ENCODE measurements at places on chromosomes 16 and 17. TPM values are rescaled to one million over a fixed set of nuclear protein-coding genes. Genes with fewer than 3 reads are reported as not detected.

WNT9B gene
- total RNA-seq: not detected

SMG6 gene
- total RNA-seq: 49.6 TPM

DNA sequence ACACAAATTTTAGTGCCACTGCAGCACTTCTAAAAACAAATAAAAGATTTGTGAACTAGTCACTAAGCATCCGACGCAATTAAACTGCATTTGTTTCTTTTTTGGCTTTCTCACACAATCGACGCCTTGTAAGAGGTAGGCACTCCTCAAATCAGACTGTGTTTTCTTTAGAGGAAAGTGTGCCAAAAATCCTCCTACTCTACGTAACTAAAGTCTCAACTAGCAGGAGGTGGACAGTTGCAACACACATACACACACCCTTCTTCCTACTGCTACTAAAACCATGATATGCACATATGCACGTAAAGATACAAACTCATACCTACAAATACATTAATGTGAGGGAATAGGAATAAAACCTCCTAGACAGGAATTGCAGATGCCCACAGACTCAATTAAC, 844.7 kb upstream of the SOX9 start:
- no peak overlapping the region for H3K27ac ChIP-seq
- no peaks in the 10 kb centered on the region for H3K36me3 ChIP-seq
- no peak overlapping the region for H3K4me3 ChIP-seq
- no peak for DNase-seq
- no peaks in the 10 kb centered on the region for H3K4me1 ChIP-seq
- H3K27me3 ChIP-seq: no peaks in the 10 kb centered on the region

DNA sequence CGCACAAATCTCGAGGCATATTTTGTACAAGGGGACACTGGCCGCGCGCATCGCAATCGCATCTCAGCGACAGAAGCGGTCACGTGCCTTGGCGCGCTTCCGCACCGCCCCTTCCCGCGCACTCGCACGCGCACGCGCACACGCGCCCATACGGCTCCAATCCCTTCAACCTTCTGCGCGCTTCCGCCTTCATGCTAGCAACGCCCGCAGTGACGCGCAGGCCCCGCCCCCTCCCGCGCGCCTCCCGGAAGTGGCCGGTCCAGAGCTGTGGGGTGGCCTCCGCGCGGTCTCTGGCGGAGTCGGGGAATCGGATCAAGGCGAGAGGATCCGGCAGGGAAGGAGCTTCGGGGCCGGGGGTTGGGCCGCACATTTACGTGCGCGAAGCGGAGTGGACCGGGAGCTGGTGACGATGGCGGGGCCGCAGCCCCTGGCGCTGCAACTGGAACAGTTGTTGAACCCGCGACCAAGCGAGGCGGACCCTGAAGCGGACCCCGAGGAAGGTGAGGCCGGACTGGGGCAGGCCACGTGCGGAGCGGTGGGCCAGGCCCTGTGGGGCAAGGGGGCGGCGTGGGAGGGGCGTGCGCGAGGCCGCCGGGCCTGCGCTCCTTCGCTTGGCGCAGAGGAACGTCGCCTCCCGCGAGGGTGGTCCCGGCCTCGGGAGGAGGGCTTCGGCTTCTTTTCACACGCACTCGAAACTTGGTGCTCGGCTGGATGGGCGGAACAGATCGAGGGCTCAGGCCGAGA, at the start of gene AATF:
TSS of gene AATF (plus strand) at position 238 of the 744 bp plus-strand sequence. CDS start at position 410, 172 bp downstream.
- peak; percentile 96 for DNase-seq
- peaks cover 42% of the 10 kb centered on the region for H3K36me3 ChIP-seq
- H3K27ac ChIP-seq: peak within 1 kb of the TSS; percentile 94
- peaks cover 30% of the 10 kb centered on the region for H3K27me3 ChIP-seq
- peak within 1 kb of the TSS; percentile 91 for H3K4me3 ChIP-seq

HS3ST4 gene
- not detected for total RNA-seq

DNA sequence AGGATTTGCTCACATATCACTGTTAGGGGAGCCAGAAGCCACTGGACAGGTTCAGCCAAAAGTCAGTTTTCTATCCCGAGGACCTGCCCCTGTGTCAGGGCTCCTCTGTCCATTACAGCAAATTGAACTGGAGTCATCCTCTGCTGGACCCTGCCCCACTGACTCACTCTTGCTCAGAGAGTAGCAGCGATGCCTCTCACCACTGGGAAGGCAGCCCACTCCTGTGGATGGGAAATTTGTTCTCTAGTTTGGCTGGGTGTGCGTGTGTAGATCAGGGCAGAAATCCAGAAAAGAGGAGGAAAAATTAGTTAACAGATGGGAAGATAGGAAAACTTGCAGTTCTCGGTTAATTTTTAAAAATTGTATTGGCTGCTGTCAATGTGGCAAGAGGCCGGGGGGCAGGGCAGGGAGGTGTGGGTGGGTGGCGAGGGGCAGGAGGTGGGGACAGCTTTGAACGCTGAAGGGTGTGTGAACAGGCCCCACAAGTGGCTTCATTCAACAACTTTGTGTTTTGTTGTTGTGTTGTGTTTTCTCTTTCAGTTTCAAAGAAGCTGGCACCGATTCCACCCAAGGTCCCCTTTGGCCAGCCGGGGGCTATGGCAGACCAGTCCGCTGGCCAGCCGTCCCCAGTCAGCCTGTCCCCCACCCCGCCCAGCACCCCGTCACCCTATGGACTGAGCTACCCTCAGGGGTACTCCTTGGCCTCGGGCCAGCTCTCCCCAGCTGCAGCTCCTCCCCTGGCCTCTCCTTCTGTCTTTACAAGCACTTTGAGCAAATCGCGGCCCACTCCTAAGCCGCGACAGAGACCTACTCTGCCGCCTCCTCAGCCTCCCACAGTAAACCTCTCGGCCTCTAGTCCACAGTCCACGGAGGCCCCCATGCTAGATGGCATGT, 33.6 kb downstream of the ELAC2 start:
- DNase-seq: no peak
- no peak overlapping the region for H3K27ac ChIP-seq
- H3K27me3 ChIP-seq: no peaks in the 10 kb centered on the region
- H3K4me1 ChIP-seq: peaks cover 2% of the 10 kb centered on the region

- no peak for DNase-seq
- no peak overlapping the region for H3K4me3 ChIP-seq
- peaks cover 18% of the 10 kb centered on the region for H3K4me1 ChIP-seq
These were observed 78.5 kb downstream of the RAB11FIP4 start for GRCh38 chr17:31469959-31470358.

DNA sequence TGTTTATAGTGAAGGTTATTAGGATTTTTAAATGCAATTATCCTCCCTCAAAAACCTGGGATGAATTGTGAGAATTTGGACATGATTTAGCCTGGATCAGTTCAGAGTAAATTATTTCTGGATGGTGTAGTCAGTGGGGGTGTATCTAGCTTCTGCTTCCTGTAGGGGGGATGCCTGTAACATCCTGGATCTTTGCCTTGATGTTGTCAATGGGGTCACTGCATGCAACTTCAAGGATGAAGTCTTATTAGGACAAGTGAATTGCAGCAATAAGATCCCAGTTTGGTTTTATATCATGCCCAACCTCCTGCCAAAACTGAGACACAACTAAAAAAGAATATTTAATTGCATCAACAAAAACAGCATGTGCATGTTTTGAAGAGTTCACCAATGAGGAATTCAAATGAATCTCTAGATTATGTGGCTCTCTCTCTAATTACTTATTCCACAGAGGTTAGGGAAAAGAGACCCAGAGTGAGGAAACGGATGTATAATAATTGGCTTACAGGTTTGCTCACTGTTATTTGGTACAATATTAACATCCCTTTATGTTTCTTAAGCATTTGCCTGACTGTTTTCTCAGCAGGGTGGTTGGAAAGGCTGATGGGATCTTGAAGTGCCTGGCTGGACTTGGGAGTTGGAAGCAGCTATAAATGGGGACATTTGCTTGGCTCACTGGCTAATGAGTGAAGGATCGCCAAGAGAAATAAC, 159.8 kb downstream of the HS3ST3B1 start:
- peaks cover 25% of the 10 kb centered on the region for H3K4me1 ChIP-seq
- H3K36me3 ChIP-seq: no peaks in the 10 kb centered on the region
- no peak for DNase-seq
- H3K27me3 ChIP-seq: no peaks in the 10 kb centered on the region
- no peak overlapping the region for H3K4me3 ChIP-seq
- H3K27ac ChIP-seq: no peak overlapping the region

- H3K4me1 ChIP-seq: peaks cover 4% of the 10 kb centered on the region
- no peak overlapping the region for H3K4me3 ChIP-seq
- H3K27ac ChIP-seq: no peak overlapping the region
- H3K36me3 ChIP-seq: no peaks in the 10 kb centered on the region
- peaks cover 3% of the 10 kb centered on the region for H3K27me3 ChIP-seq
- no peak for DNase-seq
These were observed 37.0 kb upstream of the CCDC182 start for GRCh38 chr17:57782062-57782490.

GRCh38 chr16:58958749-58959148, 224.6 kb upstream of the GOT2 start:
- H3K4me1 ChIP-seq: no peaks in the 10 kb centered on the region
- peaks cover 4% of the 10 kb centered on the region for H3K27me3 ChIP-seq
- H3K4me3 ChIP-seq: no peak overlapping the region

DNA sequence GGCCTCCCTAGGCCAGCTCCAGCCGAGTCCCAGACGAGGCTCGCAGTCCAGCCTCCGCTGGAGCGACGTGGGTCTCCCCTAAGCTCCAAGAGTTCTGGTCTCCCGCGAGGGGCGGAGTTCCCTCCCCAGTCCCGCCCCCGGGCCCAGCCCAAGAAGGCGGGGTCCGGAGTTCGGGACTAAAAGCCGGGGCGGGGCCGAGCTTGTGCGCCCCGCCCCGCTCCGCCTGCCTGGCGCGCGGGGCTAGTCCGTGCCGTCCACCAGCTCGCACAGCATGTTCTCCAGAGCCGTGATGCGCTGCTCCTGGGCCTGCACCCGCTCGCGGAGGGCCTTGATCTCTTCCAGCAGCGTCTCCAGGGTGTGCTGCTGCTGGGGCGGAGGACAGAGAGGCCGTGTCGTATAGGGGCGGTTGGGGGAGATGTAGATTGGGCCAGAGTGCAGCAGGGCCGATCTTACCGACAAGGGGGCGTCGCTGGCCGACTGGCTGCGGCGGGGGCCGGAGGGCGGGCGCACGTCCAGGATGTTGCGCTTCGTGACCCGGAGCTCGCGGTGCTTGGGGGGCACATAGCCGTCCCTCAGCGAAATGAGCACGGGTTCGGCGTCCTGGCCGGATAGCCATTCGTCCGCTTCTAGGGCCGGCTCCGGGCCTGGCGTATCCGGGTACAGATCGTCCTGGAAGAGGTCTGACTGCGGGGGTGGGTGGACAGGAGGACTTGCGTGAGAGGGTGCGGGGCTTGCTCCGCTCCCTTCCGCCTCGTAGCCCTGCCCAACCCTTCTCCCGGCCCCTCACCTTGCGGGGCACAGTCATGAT, 7.0 kb downstream of the CORO6 start:
- peak overlapping the region; percentile 88 for H3K4me3 ChIP-seq
- no peaks in the 10 kb centered on the region for H3K27me3 ChIP-seq
- DNase-seq: peak; percentile 83

DNA sequence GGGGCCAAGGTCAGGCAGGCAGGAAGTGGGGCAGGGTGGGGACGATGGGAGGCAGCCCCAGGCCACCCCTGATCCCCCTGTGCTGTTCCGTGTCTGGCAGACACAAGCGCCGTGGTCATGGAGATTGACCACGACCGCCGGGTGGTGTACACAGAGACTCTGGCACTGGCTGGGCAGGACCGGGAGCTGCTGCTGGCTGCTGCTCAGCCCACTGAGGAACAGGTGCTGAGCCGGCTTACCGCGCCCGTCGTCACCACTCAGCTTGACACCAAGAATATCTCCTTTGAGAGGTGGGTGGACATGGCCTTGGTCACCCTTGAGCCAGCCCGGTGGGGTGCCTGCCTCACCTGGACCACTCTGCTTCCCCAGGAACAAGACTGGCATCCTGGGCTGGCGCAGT, 13.7 kb downstream of the CORO6 start:
- DNase-seq: no peak
- H3K27me3 ChIP-seq: no peaks in the 10 kb centered on the region
- H3K36me3 ChIP-seq: no peaks in the 10 kb centered on the region
- H3K4me3 ChIP-seq: no peak overlapping the region
- no peak overlapping the region for H3K27ac ChIP-seq

GRCh38 chr17:37051833-37052232, 103.1 kb downstream of the AATF start:
- peaks cover 8% of the 10 kb centered on the region for H3K4me1 ChIP-seq
- no peak overlapping the region for H3K4me3 ChIP-seq
- no peak overlapping the region for H3K27ac ChIP-seq
- no peaks in the 10 kb centered on the region for H3K27me3 ChIP-seq

ACD gene
- 46.6 TPM for total RNA-seq

DNA sequence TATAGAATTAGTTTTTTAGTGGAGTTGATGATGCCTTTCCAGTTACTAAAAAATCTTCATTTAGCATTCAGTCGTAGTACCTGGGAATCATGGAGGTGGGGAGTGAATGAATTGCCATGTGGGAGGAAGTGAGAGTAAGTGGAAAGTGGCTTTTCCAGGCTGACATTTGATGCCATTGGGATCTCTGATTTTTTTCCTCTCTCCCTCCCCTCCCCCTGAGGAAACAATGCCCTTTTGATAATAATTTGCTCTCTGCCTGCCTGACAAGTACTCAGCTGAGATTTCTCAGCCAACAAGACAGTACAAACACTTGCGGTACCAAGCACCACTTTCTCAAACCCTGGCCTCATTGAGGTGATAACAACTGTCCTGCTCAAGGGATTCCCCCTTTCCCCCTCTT, 2.2 kb downstream of the UBE2Z start:
- H3K36me3 ChIP-seq: peaks cover 54% of the 10 kb centered on the region
- peak overlapping the region; percentile 87 for H3K27ac ChIP-seq
- DNase-seq: no peak
- H3K4me3 ChIP-seq: peak overlapping the region; percentile 93

PRSS22 gene
- total RNA-seq: not detected

GRCh38 chr17:57839571-57839923, 10.3 kb downstream of the MRPS23 start:
- no peak for DNase-seq
- H3K27me3 ChIP-seq: no peaks in the 10 kb centered on the region
- H3K4me1 ChIP-seq: peaks cover 15% of the 10 kb centered on the region

DNA sequence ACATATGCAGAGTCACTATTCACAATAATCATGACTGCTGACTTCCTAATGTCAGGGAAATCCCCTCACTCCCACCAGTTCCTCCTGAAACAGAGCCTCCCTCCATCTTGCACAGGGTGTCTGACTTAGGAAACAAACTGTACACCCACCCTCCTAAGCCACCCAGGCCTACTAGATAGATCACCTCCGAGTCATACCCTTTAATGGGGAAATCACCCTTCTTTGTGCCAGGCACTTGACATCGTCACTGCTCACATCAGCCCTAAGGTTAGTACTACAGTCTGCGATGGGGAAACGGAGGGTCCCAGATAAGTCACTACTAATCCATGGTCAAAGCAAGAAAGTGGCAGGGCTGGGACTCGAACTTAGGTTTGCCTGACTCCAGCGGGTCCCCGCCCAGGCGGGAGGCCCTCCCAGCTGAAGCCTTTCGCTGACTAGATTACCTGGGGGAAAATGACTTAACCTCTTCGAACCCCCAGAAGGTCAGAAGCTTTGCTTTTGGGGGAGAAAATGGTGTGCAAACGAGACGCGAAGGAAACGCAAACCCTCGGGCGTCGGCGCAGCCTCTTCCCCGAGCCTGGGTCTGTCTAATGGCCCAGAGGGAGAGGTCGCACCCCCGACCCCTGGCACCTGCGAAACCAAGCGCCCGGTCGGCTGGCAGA, 3.4 kb upstream of the MLLT6 start:
- DNase-seq: peak; percentile 60
- H3K27ac ChIP-seq: peak overlapping the region; percentile 94
- no peaks in the 10 kb centered on the region for H3K36me3 ChIP-seq

Measured in naive thymus-derived CD8-positive, alpha-beta T cell (primary cell).